Testis (tissue), 5 donors: ENCODE measurements at places on chromosomes 2 and 18. TPM values are rescaled to one million over a fixed set of nuclear protein-coding genes. Genes with fewer than 3 reads are reported as not detected.

DNA sequence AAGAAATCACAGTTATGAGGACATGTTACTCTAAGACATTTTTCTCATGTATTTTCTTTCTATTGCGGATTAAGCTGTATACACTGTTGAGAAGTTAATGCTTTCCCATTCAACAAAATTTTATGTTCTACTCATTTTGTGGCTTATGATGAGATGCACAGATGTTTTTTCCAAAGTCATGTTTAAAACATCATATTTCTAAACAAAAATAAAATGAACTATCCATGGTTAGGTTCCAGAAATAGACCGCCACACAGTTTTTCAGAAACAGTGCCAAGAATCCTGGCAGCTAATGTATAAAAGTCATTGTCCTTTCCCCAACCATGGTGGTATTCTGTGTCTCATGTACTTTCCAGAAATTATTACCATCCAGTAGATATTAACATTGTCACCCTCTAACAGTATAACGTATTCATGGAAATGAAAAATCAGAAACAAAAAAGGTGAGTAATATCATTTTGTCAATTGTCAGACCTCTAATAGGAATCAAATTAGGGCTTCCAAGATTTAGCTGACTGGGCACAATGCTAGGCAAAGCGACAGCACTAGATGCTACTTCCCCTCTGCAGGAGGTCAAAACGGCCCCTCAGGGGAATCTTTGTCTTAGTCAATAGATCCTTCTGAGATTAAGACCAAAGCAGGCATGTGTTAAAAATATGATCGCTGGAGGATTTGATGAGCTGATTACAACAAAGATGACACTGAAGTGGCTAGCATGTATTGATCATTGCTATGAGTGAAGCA, 54.4 kb upstream of the ZNF397 start:
- DNase-seq: no peak

- no peak for DNase-seq
These were observed 9.2 kb downstream of the ACOXL start for GRCh38 chr2:110741491-110741980.

The IER3IP1 gene
- 14.2 TPM for total RNA-seq

DNA sequence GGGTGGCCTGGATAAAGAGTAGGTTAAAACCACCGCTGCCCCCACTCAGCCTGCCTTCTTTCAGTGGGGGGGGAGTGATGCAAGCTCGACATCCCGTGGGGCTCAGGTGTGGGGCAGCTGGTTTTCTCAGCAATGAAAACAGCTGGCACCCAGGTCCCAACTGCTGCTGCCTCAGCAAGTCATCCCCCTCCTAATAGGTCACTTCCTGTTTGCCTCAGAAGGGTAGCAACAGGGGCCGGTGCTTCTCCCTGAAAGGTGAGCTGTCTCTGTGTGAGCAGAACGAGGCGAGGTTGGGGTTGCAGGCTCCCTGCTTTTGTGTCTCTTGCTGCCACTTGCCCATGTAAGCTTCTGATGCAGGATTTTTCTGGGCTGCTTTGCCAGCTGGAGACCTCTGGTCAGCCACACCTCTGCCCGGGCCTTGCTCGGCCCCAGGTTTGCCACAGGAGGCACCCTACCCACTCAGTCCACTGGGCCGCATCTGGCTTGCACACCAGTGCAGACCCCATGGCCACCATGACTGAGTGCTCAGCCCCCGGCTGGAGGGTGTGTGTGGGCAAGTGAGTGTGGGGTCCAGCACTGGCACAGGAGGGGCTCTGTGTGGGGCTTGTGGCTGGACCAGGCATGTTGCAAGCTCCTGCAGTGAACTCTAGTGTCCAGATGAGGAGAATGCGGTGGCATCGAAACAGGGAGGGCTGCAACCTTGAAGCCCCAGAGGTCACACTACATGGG, 11.5 kb upstream of the ASB1 start:
- no peak for DNase-seq

The LGALSL gene
- total RNA-seq: 13.4 TPM

The IL36G gene
- total RNA-seq: 0.68 TPM

- DNase-seq: peak; percentile 84
These were observed 20.2 kb upstream of the TUBB6 start for GRCh38 chr18:12287684-12288402.

The CCDC150 gene
- 31.7 TPM for total RNA-seq

DNA sequence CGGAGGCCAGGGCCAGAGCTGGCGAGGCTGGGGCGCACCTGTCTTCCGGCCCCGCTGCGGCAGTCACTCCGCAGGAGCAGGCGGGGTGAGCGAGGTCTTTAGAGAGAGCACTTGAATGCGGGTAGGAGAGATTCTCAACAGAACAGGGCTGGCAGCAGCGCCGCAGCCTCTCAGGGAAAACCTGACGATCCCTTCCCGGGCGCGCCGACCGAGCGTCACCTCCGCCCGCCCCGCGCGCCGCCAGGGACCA, 526 bp downstream of the PRKRA start:
- no peak for DNase-seq

DNA sequence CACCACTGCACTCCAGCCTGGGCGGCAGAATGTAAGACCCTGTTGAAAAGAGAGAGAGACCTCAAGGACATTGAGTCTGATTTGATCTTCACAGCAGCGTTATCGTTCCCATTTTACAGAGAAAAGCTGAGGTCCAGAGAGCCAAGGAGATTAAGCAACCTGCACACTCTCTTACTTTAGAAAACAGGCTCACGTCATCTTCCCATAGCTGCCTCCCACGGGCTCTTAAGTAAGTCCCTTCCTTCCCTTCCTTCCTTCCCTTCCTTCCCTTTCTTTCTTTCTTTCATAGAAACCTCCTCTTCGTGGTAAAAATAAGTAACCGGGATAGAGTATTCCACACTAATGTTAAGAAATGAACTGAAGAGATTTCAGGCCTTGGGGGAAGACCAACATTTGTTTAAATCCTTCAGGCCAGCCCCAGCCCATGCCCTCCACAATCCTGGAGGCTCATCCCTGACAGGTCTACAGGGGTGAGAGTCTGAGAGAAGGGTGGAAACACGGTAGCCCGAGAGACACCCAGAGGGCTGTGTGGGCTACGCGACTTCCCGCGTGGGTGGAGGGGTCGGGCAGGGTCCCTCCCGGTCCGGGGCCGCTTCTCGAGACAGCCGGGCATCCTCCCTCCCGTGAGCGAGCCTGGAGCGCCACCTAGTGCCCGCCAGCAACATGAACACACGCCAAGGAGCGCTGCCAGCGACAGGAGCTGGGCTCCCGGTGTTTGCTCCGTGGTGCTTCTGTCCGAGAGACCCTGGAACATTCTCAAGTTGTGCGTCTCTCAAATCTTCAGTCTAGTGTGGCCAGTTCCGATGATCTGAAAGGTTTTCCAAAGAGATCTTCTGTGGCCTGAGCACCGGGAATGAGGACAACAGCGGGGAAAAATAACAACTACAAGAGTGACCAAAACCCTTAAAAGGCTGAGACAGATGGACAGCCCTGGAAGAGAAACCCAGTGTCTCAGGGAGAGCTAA, 160.3 kb downstream of the INO80D start:
- DNase-seq: peak; percentile 85

The ZNF892 gene
- total RNA-seq: 12.1 TPM
